ENCODE measurements at places on chromosomes 3 and 15.
A peak's percentile ranks its signal among the peaks of the same experiment; 100 is the strongest.

DNA sequence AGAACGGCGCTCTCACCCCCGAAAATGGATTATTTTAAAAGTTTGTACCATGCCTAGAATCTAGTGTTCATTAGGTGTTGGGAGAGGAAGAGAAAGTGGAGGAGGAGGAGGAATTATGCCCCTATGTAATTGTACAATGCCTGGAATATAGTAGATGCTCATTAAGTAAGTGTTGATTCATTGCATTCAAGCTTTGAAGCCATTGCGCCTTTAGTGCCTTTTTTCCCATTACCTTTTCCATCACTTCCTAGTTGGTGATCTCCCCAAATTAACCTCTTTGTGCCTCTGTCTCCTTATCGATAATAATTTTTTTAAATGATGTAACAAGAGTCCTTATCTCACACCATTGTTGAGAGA lies 220.7 kb upstream of the PRICKLE2 start:
- DNase-seq: no peak

DNA sequence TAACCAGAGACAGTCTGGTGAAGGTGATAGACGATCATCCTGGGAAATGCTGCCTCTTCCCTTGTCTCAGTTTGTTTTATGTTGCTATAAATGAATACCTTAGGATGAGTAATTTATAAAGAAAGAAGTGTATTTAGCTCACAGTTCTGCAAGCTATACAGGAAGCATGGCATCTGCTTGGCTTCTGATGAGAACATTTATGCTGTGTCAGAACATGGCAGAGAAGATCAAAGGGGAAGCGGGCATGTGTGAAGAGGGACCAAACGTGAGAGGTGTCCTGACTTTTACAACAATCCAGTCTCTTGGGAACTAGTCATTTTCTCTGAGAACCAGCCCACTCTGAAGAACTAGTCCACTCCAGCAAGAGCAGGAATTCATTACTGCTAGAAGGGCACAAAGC lies 9.6 kb downstream of the CMC1 start:
- no peak for DNase-seq

DNA sequence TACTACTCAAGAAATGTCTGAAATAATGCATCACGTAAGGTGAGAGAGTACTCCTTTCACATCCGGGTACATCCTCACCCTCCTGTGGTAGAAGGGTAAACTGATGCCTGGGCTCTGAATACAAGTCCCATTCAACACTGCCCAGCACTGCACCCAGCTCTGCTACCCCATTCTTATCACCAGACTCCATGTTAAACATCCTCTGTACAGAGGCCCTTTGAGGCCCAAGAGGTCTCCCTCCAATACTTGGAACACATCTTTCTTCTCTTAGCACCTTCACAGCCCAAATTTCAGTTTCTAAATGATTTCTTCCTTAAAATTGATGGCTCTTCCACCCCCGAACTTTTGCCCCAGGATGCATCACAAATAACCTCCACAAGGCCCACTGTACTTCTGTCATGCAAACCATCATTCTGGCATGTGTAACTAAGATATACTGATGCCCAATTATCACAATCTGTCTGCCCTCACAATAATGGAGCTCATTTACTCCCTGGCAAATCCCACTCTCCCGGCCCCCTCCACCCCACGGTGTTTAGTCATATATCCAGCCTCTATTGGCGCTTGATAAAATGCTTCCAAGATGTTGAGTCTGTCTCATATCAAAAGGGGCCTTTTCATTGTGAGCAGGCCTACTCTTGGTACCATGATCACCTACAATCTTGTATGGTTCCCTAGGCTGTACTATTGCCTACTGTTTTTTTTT lies 12.6 kb upstream of the GPX1 start:
- DNase-seq: no peak

DNA sequence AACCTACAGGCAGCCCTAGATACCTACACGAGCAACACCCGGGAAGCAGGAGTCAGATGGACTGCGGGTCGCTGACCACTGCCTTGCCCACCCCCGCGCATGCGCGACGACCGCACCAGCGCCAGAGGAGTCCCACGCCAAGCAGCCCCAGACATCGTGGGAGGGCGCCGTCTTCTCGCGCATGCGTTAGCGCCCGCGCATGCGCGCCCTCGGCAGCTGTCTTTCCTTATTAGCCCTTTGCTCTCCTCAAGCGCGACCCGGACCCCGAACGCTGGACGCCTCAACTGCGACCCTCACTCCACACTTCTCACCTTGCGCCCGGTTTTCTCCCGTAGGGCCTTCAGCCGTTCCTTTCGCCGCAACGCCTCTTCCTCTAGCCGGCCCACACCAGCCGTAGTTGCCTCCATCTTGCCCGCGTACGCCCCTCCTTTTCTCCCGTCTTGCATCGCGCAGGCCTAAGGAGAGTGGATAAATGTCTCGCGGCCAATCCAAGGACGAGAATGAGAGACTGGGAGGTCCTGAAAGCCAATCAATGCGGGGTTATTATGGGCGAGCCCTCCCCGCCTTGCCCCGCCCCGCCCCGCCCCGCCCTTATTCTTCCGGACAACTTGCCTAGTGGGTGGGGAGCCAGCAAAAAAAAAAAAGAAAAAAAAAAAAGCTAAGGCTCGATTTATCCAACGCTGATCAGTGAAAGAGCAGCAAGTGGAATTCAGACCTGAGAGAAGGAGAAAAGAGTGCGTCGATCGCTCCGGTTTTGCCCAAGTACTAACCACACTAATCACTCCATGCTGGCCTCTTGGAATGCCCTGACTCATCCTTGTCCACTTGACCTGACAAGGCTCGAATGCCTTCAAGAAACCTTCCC lies at the start of gene CCDC12:
Gene CCDC12, minus strand, starts transcription at position 420 of the 865 bp plus-strand sequence. Its CDS starts 13 bp downstream, at position 407.
- DNase-seq: peak; percentile 100

- DNase-seq: no peak
Measured at GRCh38 chr3:113623811-113624210, 72.6 kb downstream of the USF3 start.

DNA sequence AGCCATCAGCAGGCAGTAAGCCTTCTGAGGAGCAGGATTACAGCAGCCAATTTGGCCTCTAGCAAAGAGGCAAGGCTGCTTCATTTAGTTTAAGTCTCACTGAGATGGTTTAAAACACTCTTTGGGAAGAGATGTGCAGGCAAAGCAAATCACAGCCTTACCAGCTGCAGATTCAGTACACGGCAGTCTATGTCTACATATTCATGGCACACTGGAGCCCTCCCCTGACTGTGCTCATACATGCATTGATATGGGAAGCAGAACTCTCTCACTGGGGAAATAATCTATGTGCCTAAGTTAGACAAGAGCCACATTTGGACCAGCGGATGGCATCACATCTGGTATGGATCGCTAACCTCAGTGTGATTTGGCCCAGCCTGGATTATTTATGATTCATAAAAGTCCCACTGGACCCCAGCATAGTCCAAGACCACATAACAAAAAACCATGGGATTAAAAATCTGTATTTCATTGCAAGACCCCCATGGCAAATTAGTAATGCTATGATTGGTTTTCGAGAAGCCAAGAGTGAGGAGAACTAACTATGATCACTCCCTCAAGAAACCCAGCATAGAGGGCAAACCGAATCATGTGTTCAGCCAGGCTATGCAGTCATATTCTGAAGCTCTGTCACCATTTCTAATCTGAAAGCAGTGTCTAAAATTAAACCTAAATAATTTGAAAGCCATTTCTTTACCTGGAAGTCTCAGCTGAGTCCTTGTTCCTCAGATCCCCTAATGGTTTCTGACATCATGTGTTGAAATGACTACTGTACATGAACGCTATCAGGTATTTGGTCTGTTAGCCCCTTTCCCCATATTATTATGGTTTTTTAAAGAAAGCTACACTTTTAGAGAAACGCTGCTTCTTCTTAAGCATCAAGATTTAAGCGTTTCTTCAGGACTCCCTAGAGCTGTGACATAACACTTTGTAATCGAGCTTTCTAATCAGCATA lies 1.2 kb downstream of the PRICKLE2 start:
- DNase-seq: no peak

GRCh38 chr3:158110658-158111018 lies 749 bp downstream of the RSRC1 start:
- DNase-seq: no peak

DNA sequence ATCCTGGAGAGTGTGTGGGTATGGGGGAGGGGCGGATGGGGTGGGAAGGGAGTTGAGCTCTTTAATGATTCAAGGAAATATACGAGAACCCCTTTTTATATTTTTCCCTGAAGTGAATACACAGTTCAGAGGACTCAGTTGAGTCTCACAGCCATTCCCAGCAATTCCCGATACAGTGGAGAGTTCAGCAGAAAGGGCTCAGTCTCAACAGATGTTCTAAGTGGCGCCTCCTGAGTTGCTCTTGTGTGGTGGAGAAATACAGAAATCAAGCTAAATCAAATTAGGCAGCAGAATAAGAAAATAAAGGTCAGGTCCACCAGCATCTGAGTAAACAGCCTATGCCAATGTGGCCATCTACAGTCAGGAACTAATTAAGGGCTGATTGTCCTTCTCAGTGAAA lies 372.1 kb downstream of the NR2F2 start:
- DNase-seq: no peak

DNA sequence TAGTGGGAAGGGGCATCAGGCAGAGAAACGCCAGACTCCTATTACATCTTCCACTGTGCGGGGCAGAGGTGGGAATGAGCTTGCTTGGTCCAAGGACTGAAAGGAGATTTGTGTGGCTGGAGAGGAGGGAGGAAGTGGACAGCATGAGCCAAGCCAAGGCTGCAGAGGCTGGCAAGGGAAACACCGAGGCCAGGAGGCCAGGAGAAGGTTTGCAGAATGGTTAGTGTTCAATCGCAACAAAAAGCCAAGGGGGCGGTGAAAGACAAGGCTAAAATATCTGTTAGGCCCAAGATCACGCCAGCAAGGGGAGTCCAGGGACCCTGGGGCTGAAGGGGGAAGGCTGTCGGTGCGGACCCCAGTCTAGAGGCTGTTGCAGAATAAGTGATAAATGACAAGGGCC lies 75.8 kb downstream of the CPN2 start:
- no peak for DNase-seq

- no peak for DNase-seq
Measured at GRCh38 chr3:61750766-61751165, 189.4 kb downstream of the PTPRG start.

- DNase-seq: no peak
Measured at GRCh38 chr3:54549607-54550220, 378.1 kb downstream of the LRTM1 start.

DNA sequence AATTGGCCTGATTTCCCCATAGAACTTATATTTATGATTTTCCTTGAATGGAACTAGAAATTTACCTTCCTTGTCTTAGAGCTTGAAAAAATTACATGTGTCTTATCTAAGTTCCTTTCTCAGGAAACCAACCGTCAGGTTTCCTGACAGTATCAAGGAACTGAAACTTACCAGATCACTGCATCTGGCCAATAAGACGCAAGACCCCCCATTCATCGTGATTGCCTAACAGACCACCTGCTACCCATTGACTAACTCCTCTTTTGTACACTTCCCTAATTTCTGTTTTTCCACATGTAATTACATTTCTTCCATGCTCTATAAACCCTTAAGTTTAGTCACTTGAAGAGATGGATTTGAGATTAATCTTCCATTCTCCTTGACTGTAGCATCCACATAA lies 517.2 kb upstream of the CBLB start:
- no peak for DNase-seq

- no peak for DNase-seq
Measured at GRCh38 chr15:49096090-49096750, 50.0 kb upstream of the SECISBP2L start.

DNA sequence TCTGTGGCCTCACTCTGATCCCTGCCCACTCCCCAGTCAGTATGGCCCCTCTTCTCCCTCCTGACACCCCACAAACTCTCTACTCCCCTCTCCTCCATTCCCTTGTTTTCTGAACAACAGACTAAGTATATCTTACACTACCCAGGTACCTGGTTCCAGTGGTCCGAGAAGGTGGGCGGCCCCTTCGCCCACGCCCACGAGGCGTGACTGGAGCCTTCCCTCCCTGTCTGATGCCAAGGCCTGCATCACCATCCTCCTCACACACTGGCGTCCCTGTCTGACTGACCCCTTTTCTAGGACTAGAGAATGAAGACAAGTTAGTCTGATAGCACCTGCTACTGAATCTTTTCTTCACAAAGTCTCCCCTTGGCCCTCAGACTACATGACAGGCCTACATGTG lies 50.0 kb downstream of the TUBGCP4 start:
- no peak for DNase-seq

DNA sequence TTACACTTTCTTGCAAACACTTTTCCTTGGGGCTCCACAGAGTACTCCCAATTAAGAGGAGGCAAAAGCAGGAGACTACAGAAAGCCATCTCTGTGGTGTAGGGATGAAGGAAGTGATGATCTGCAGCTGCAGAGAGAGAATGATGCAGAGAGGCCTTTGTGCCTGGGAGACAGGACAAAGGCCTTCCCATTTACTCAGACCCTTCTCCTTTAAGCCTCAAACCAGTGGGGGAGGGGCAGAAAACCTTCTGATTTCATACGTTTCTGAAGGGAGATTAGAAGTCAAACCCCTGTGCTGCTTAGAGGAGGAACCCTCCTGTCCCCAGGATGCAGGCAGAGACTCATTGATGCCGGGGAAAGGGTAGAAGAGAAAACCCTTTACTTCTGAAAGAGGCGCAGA lies 130.8 kb downstream of the NEO1 start:
- DNase-seq: no peak

- no peak for DNase-seq
Measured at GRCh38 chr3:194713299-194714136, 27.8 kb downstream of the FAM43A start.

All from hematopoietic multipotent progenitor cell treated with erythropoietin and hydrocortisone succinate and interleukin-3 and kit ligand, for 8 days (in vitro differentiated cells).